ENCODE measurements at places on chromosomes 2 and 18.
A peak's percentile ranks its signal among the peaks of the same experiment; 100 is the strongest.

GRCh38 chr2:8457699-8458502, 224.0 kb upstream of the ID2 start:
- peak overlapping the region; percentile 26 for H3K4me3 ChIP-seq
- no peaks in the 10 kb centered on the region for H3K4me1 ChIP-seq
- DNase-seq = peak; percentile 40
- H3K27ac ChIP-seq = no peak overlapping the region
- H3K27me3 ChIP-seq = no peaks in the 10 kb centered on the region

GRCh38 chr2:127185093-127185492, 35.0 kb downstream of the CYP27C1 start:
- DNase-seq = no peak
- no peak overlapping the region for H3K27ac ChIP-seq
- no peaks in the 10 kb centered on the region for H3K36me3 ChIP-seq
- H3K4me1 ChIP-seq = no peaks in the 10 kb centered on the region

DNA sequence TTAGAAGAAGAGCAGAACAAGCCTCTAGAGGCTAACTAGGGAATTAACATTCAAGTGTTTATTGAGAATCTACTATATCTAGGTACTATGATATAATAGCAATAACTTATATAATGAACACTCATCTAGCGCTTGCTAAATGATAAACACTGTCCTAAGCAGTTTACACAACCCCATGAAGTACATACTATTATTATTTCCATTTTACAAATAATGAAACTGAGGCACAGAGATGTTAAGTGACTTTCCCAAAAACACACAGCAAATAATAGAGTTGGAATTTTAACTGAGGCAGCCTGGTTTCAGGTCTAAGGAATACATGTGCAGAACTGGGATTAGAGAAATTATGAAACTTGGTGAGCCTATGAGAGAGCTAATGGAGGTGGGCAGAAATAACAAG, 893.4 kb downstream of the CPS1 start:
- H3K4me3 ChIP-seq = no peak overlapping the region
- H3K27ac ChIP-seq = no peak overlapping the region
- no peaks in the 10 kb centered on the region for H3K27me3 ChIP-seq
- no peaks in the 10 kb centered on the region for H3K36me3 ChIP-seq
- H3K4me1 ChIP-seq = no peaks in the 10 kb centered on the region
- DNase-seq = no peak

- H3K27ac ChIP-seq = no peak overlapping the region
- H3K36me3 ChIP-seq = no peaks in the 10 kb centered on the region
- DNase-seq = peak; percentile 3
- no peaks in the 10 kb centered on the region for H3K4me1 ChIP-seq
- H3K27me3 ChIP-seq = no peaks in the 10 kb centered on the region
Observed at GRCh38 chr2:133247631-133248030, 320.6 kb downstream of the NCKAP5 start.

- no peak for DNase-seq
- peaks cover 4% of the 10 kb centered on the region for H3K4me1 ChIP-seq
- peak overlapping the region; percentile 57 for H3K4me3 ChIP-seq
- peaks cover 6% of the 10 kb centered on the region for H3K36me3 ChIP-seq
Observed at GRCh38 chr2:130337735-130338325, 4.9 kb upstream of the IMP4 start.

DNA sequence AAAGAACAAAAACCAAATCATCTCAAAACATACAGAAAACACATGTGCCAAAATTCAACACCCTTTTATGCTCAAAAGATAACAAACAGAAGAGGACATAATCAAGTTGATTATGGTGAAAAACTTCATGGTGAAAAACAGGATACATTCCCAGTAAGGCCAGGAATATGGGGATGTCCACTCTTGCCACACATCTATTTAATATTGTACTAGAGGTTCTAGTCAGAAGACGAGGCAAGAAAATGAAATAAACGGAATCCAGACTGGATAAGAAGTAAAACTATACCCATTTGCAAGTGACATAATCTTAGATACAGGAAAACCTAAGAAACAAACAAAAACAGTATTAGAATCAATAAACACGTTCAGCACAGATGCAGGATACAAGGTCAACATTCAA, 40.8 kb downstream of the MAP3K2 start:
- no peak overlapping the region for H3K4me3 ChIP-seq
- DNase-seq = no peak
- H3K27ac ChIP-seq = no peak overlapping the region
- H3K27me3 ChIP-seq = no peaks in the 10 kb centered on the region
- H3K36me3 ChIP-seq = peaks cover 2% of the 10 kb centered on the region

GRCh38 chr2:162063281-162063680, 10.7 kb downstream of the DPP4 start:
- H3K27ac ChIP-seq = no peak overlapping the region
- no peak overlapping the region for H3K4me3 ChIP-seq
- H3K27me3 ChIP-seq = no peaks in the 10 kb centered on the region
- no peaks in the 10 kb centered on the region for H3K36me3 ChIP-seq

GRCh38 chr2:197191177-197191939, 119.2 kb downstream of the ANKRD44 start:
- no peaks in the 10 kb centered on the region for H3K27me3 ChIP-seq
- H3K27ac ChIP-seq = no peak overlapping the region
- H3K36me3 ChIP-seq = no peaks in the 10 kb centered on the region
- DNase-seq = no peak
- H3K4me3 ChIP-seq = no peak overlapping the region

GRCh38 chr18:78621141-78621755, 358.4 kb upstream of the SALL3 start:
- no peak for DNase-seq
- H3K36me3 ChIP-seq = no peaks in the 10 kb centered on the region
- no peaks in the 10 kb centered on the region for H3K4me1 ChIP-seq
- H3K27ac ChIP-seq = no peak overlapping the region
- no peaks in the 10 kb centered on the region for H3K27me3 ChIP-seq
- no peak overlapping the region for H3K4me3 ChIP-seq

GRCh38 chr2:202479090-202479489, 103.0 kb downstream of the BMPR2 start:
- DNase-seq = no peak
- no peaks in the 10 kb centered on the region for H3K27me3 ChIP-seq
- no peaks in the 10 kb centered on the region for H3K36me3 ChIP-seq
- H3K4me1 ChIP-seq = no peaks in the 10 kb centered on the region

GRCh38 chr2:29207352-29208148, 92.3 kb downstream of the CLIP4 start:
- no peaks in the 10 kb centered on the region for H3K36me3 ChIP-seq
- H3K4me3 ChIP-seq = no peak overlapping the region
- H3K27me3 ChIP-seq = no peaks in the 10 kb centered on the region
- H3K4me1 ChIP-seq = no peaks in the 10 kb centered on the region
- H3K27ac ChIP-seq = no peak overlapping the region

DNA sequence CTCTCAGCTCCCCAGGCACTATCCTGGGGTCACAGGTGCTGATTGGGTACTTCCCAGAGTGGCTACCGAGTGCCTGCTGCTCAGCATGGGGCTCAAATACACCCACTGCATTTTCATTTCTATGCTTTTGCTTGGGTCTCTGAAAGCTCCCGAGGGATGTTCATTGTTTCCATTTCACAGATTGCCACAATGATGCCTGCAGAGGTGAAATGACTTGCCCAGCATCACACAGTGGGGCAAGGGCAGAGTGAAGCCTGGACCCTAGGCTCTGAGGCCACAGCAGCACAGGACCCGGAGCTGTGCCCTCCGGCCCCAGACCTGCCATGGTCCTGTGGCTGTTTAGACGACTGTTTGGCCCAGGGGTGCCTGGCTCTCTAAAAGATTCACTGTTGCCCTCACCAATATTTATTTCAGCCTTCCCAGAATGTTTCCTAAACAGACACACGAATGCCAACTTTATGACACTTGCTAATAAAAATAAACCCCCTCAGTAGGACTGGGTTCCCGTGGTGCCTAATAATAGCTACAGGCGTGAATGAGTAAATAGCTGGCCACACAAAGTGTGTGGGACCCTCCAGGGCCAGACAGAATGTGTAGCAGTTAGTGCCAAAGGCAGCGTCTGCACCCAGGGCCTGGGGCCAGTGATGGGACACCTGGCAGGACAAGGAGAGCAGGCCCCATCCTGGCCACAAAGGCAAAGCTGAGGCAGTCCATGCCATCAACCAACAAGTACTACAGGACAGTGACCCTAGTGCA, 11.5 kb upstream of the ST8SIA5 start:
- no peaks in the 10 kb centered on the region for H3K4me1 ChIP-seq
- no peak overlapping the region for H3K4me3 ChIP-seq
- H3K36me3 ChIP-seq = no peaks in the 10 kb centered on the region
- no peak for DNase-seq
- H3K27me3 ChIP-seq = no peaks in the 10 kb centered on the region

DNA sequence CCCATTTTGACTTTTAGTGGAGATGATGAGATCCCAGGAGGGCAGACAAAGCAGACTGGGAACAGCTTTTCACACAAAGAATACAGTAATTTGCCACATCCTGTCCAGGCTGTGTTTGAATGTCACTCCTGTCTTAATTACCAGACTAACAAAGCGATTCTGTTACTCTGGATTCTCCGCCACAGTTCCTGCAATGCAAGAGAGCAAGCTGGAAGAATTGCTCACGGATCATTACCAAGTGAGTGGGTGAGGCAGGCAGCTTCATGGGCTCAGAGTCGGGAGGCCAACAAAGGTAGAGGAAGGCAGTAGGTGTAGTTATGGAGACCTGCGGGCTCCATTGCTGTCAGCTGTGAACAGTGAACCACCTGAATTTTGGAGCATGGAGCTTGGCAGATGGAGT, 250.5 kb upstream of the ATP5MC3 start:
- no peak overlapping the region for H3K4me3 ChIP-seq
- H3K36me3 ChIP-seq = no peaks in the 10 kb centered on the region
- H3K4me1 ChIP-seq = no peaks in the 10 kb centered on the region

DNA sequence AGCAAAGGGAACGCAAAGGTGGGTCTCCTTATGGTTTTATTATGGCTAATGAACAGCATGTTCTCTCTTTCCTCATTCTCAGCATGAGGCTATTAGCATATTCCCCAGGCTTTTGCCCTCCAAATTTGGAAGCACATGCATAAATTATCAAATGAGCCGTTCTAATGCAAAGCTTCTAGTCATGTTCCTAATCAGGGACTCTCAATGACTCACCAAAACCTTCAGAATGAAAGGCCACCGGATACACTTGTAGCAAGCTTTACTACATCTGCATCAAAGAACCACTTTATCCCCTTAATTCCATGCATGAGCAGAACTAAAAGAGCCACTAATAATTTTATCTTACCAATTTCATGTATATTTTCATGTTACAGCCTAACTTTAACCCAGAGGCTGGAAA, 310.5 kb downstream of the LRATD1 start:
- no peak overlapping the region for H3K4me3 ChIP-seq
- no peaks in the 10 kb centered on the region for H3K27me3 ChIP-seq
- H3K4me1 ChIP-seq = no peaks in the 10 kb centered on the region
- no peaks in the 10 kb centered on the region for H3K36me3 ChIP-seq
- no peak for DNase-seq

DNA sequence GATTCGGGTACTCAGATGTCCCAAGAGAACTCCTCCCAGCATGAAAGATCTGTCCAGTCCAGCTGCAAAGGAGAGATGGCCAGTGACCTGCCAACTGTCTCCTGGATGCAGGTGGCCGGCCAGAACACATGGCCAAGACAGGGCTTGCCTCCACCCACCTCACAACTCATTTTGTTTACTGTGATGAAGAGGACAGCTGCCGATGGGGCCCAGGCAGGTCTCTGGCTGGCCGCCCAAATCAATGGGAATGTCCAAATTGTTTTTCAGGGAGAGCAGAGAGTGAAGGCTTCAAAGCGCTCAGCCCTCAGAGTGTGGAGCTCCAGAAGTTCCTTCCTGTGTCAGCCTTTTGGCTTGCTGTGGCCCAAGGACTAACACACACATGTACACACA, 41.9 kb downstream of the FOSL2 start:
- no peak overlapping the region for H3K27ac ChIP-seq
- no peaks in the 10 kb centered on the region for H3K27me3 ChIP-seq
- no peaks in the 10 kb centered on the region for H3K36me3 ChIP-seq
- H3K4me3 ChIP-seq = no peak overlapping the region
- no peak for DNase-seq

DNA sequence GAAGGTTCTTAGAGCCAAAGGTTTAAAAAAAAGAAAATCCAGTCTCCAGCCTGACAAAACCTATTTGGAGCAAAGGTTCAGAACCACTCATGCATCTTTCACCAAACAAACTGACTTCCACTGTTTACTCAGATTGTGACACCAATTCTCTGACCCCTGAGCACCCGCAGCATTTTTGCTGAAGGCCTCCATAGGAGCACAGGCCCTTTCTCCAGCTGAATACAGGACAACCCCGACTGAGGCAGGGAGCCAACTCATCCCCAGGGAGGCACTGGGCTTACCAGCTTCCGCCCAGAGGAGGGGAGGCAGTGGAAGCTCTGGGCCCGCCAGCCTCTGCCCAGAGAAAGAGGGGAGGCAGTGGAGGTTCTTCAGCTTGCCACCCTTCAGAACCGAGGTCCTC, 51.0 kb upstream of the CNGA3 start:
- no peak for DNase-seq
- no peaks in the 10 kb centered on the region for H3K27me3 ChIP-seq
- H3K27ac ChIP-seq = no peak overlapping the region
- H3K36me3 ChIP-seq = no peaks in the 10 kb centered on the region
- no peak overlapping the region for H3K4me3 ChIP-seq
- no peaks in the 10 kb centered on the region for H3K4me1 ChIP-seq

GRCh38 chr18:24988253-24988840, 363.6 kb downstream of the ZNF521 start:
- DNase-seq = no peak
- no peaks in the 10 kb centered on the region for H3K36me3 ChIP-seq
- H3K4me1 ChIP-seq = peaks cover 2% of the 10 kb centered on the region
- H3K4me3 ChIP-seq = no peak overlapping the region
- no peak overlapping the region for H3K27ac ChIP-seq

DNA sequence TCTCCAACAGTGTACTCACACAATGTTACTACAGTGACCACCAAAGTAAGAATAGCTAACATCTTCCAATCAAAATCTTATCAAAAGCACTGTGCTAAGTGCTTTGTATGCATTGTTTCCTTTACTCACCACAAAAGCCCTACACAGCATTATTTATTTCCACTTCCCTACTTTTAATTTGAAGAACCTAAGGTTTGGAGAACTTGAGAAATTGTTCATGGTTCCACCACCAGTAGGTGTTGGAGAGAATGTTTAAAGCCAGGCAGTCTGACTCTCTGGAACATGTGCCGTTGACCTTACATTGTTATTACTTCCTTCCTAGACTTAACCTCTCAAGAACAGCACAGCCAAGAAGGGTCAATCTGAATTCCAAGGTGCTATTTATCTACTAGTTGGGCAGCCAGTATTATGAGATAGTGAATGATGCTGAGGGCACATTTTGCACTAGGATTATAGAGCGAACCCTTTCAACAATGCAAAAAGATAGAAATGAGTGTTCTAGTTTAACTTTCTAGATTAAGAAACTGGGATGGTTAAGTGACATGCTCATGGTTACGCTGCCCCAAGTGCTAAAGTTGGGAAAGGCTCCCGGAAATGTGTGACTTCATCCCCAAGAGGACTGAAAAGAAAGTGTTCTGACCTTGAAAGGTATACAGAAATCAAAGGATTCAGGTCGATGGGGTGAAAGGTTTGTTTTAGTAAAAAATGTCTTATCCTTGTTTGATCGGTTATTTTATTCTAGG, 55.2 kb upstream of the FAM136A start:
- no peaks in the 10 kb centered on the region for H3K27me3 ChIP-seq
- H3K4me1 ChIP-seq = no peaks in the 10 kb centered on the region
- DNase-seq = no peak
- H3K36me3 ChIP-seq = no peaks in the 10 kb centered on the region

- H3K27me3 ChIP-seq = no peaks in the 10 kb centered on the region
- no peak for DNase-seq
- no peaks in the 10 kb centered on the region for H3K36me3 ChIP-seq
- no peaks in the 10 kb centered on the region for H3K4me1 ChIP-seq
Observed at GRCh38 chr18:55999641-56000040, 411.6 kb upstream of the TCF4 start.

Measured in kidney (tissue), 22 donors.